ENCODE measurements at places on chromosomes 4 and X.

GRCh38 chr4:2259036-2259540, 2.8 kb downstream of the MXD4 start:
- no peak for DNase-seq

GRCh38 chr4:111664308-111664945, 480.8 kb upstream of the FAM241A start:
- no peak for DNase-seq

- no peak for DNase-seq
Measured at GRCh38 chr4:186726426-186727168, 2.9 kb upstream of the FAT1 start.

DNA sequence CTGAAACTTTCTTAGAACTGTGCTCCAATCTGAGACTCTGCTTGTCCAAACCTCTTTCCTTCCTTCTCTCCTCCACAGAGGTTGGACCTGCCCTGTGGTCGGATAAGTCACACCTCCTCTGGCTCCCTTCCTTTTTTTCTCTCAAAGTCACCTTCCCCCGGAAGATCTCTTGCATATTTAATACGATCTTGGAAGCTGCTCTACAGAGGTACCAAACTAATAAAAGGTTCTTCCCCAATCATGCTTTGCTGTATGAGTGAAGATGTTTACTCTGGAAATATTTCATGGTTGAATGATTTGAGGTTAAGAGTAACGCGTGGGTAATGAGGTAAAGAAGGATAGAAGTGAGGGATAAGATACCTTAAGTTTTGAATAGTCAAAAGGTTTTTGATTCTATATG, 166.0 kb downstream of the ATG4A start:
- DNase-seq: no peak

GRCh38 chrX:262381-262909, 18.7 kb upstream of the PLCXD1 start:
- DNase-seq: no peak

DNA sequence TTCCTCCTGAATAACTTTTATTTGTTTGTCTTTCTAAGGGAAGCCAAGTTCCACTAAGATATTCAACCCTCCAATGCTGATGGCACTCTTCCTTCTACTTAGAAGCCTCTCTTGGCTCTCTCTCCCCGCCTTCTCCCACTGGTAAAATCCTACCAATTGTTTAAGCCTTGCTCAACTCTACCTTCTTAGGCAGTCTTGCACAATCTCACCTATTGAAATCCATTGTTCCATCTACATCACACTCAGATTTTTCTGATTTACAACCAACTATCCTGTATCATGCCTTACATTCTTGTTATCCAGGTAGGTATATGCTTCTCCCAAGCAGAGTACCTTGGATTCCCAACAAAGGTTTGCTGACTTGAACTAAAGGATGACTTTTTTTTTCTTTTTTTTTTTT, 69.1 kb downstream of the NR3C2 start:
- DNase-seq: no peak

GRCh38 chr4:165839615-165840333, 33.3 kb upstream of the TLL1 start:
- no peak for DNase-seq

DNA sequence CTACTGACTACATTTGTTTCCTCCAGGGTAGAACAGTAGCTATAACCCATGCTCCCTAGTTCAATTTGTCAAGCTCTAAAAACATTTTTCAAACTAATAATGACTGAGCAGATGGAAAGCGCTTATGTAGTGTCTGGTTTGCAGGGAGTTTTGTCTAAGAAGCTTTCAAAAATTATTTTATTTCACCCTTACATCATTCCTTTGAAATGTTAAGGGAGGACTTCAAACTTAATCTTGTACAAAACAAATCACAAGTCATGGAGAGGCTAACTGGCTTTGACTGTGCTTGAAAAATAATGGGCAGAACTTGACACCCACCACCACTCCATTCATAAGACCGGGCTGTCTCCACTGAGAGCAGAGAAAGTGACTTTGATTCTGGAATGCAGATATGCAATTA, 153.4 kb upstream of the QRFPR start:
- DNase-seq: no peak

DNA sequence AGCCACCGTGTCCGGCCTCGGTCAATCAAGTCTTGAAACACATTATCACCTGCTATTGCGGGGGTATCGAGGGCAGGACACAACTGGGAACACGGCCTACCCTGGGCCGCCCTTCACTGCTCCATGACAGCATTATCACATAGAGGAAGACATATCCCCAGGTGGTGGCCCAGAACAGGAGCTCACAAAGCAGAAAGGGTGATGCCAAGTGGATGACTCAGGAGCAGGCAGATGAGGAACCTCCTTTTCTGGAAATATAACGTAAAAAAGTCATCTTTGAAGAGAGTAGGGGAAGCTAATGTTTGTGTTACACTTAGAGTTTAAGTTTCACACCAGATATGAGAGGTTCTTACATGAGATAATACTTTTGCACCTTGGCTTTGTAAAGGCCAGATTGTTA, 5.3 kb upstream of the SUPT20HL1 start:
- no peak for DNase-seq

DNA sequence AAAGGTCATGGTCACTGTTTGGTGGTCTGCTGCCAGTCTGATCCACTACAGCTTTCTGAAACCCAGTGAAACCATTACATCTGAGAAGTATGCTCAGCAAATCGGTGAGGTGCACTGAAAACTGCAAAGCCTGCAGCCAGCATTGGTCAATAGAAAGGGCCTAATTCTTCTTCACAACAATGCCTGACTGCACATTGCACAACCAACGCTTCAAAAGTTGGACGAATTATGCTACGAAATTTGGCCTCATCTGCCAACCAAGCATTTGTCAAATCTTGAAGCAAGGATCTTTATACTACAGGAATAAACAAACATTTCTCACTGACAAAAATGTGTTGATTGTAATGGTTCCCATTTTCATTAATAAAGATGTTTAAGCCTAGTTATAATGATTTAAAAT, 90.4 kb downstream of the EIF4E start:
- DNase-seq: no peak

- DNase-seq: no peak
Measured at GRCh38 chrX:19729761-19730160, 157.6 kb downstream of the SH3KBP1 start.

GRCh38 chrX:45815441-45815840, 614.8 kb upstream of the DIPK2B start:
- no peak for DNase-seq

- no peak for DNase-seq
Measured at GRCh38 chr4:185993328-185993973, 75.5 kb upstream of the TLR3 start.

DNA sequence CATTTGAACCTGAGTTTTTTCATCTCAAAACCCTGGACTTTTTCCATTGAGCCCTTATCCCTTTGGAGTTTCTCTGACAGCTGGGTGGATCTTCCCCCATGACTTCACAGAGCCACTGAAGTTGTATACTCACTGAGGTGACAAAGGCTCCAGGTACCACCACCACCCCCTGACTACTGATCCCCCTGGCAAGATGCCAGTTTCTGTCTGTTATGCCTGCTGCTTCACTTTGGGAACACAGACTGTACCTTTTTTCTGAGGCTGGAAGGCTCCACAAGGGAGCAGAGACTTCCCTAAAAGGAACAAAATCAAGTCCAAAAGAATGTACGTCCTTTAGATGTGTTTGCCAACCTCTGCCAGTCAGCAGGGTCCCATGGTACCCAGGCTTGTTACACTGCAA, 160.3 kb upstream of the JADE1 start:
- no peak for DNase-seq

- DNase-seq: no peak
Measured at GRCh38 chr4:55008166-55009056, 117.0 kb downstream of the KDR start.

GRCh38 chr4:109760682-109761081, 30.8 kb upstream of the PLA2G12A start:
- DNase-seq: no peak

GRCh38 chr4:70179811-70180210, 15.7 kb upstream of the ODAM start:
- no peak for DNase-seq

- DNase-seq: no peak
Measured at GRCh38 chrX:110825972-110826371, 30.4 kb upstream of the CHRDL1 start.

- DNase-seq: no peak
Measured at GRCh38 chr4:156190615-156191014, 236.9 kb upstream of the CTSO start.

All from GDM1 (cell line).